CD8-positive, alpha-beta memory T cell (primary cell): ENCODE measurements at places on chromosomes 11 and 22.

- no peak overlapping the region for H3K4me3 ChIP-seq
- DNase-seq, result no peak
- no peaks in the 10 kb centered on the region for H3K36me3 ChIP-seq
- no peak overlapping the region for H3K27ac ChIP-seq
These were observed 23.9 kb upstream of the TCF20 start for GRCh38 chr22:42294034-42294985.

DNA sequence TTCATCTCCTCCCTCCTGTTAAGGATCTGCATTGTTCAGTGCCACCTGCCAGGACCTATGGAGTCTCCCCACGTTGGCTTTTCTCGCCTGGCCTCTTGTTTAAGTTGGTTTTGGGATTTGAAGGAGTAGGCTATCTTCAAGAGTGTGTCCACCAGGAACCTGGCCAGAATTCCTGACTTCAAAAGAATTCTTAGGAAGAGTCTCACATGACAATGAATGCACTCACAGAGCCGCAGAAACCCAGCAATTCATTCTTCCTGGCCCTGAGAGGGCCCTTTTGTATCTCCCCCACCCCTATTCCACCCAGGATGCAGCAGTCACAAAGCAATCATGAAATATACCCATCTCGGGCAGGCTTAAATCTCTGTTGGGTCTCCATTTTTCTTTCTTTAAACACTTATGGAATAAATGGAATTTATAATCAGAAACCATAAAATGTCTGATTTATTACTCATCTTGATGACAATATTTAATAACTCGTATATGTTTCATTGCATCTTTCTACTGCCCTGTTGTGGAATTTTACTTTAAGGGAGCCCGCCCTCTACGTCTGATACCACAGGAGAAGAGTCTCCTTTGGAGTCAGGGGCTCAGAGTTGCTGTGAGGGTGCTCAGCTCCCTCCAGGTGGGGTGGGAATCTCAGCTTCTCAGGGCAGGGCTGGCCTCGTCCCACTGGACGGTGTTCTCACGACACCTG is 507.0 kb downstream of the NTM start:
- H3K4me3 ChIP-seq, result no peak overlapping the region
- no peak overlapping the region for H3K27ac ChIP-seq
- H3K4me1 ChIP-seq, result no peaks in the 10 kb centered on the region
- no peaks in the 10 kb centered on the region for H3K36me3 ChIP-seq

DNA sequence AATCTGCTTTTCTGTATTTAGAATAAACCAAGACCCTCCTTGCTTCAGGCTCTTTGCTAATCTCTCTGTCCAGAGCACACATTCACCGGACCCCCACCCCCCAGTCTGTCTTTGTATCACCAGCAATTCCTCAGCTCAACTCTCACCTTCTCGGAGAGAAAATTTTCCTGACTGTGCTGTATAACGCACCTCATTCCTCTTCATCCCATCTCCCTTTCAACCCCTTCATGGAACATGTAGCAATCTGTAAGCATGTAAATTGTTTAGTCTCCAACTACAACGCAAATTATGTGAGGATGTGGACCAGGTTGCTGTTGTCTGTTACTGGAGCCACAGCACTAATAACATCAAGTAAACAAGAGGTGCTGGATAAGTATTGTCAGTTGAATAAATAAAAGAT is 349.8 kb downstream of the DCDC1 start:
- H3K4me3 ChIP-seq, result no peak overlapping the region
- no peaks in the 10 kb centered on the region for H3K4me1 ChIP-seq
- no peaks in the 10 kb centered on the region for H3K36me3 ChIP-seq
- H3K27me3 ChIP-seq, result no peaks in the 10 kb centered on the region

- peaks cover 29% of the 10 kb centered on the region for H3K27me3 ChIP-seq
- H3K27ac ChIP-seq, result no peak within 1 kb of the TSS
- no peak within 1 kb of the TSS for H3K4me3 ChIP-seq
- H3K36me3 ChIP-seq, result no peaks in the 10 kb centered on the region
- no peak for DNase-seq
These were observed at the start of gene SLC17A6 for GRCh38 chr11:22337596-22338485. TSS of gene SLC17A6 (plus strand) at chr11:22338381. CDS start at chr11:22338534, 153 bp downstream.

DNA sequence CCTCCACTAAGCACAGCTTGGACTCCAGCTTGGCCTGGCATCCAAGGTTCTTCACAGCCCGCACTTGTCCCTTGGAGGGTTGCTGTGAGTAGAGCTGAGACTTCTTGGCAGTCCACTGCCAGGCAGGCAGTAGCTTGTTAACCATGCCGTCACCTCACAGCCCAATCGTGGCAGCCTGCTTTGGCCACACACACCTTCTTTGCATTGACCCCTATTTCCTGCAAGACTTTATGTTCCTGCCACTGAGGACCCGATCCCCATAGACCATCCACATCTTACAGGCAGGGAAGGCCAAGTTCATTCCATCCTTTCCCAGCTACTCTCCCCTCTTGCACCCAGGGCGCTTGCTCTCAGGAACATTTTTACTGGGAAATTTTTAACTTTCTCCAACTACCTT is 2.5 kb upstream of the PYGM start:
- H3K4me3 ChIP-seq, result no peak overlapping the region
- H3K27ac ChIP-seq, result no peak overlapping the region
- peak; percentile 42 for DNase-seq
- no peaks in the 10 kb centered on the region for H3K27me3 ChIP-seq
- H3K36me3 ChIP-seq, result peaks cover 18% of the 10 kb centered on the region
- peaks cover 76% of the 10 kb centered on the region for H3K4me1 ChIP-seq

DNA sequence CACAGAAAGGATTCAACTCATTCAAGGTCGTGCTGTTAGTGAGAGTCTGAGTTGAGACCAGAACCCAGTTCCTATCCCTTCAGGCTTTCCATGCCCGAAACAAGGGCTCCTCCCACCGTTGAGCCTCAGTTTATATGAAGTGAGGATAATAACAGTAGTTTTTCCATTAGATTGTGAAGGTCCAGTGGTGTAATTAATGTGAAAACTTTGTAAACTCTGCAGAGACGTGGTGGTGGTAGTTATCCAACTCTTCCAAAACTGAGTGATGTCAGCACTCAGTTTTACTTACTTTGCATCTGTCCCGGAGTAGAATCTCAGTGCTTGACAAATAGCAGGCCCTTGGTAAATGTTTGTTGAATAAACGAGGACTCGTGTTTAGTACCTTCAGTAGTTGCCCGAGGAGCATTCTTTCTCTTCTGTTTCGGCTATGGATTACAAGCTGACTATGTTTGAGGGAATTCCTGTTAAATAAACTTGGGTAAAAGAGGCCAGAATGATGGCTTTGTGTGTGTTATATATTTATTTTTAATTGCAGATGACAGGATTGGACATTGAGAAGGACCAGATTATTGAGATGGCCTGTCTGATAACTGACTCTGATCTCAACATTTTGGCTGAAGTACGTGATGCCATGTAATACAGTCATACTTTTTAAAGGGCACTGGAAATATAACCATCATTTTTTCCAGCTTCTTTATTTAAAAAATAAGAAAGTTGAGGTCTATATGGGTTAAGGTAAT is 1.0 kb downstream of the REXO2 start:
- H3K27ac ChIP-seq, result peak overlapping the region; percentile 73
- H3K36me3 ChIP-seq, result peaks cover 7% of the 10 kb centered on the region
- no peak for DNase-seq
- no peaks in the 10 kb centered on the region for H3K27me3 ChIP-seq
- peak overlapping the region; percentile 94 for H3K4me3 ChIP-seq

- no peaks in the 10 kb centered on the region for H3K36me3 ChIP-seq
- H3K27me3 ChIP-seq, result no peaks in the 10 kb centered on the region
- no peaks in the 10 kb centered on the region for H3K4me1 ChIP-seq
- no peak for DNase-seq
These were observed 53.3 kb upstream of the PTPN5 start for GRCh38 chr11:18844753-18845367.

GRCh38 chr11:62458212-62459002 is 39.6 kb downstream of the SCGB1A1 start:
- no peak overlapping the region for H3K4me3 ChIP-seq
- DNase-seq, result no peak
- no peaks in the 10 kb centered on the region for H3K36me3 ChIP-seq
- peak overlapping the region; percentile 29 for H3K27ac ChIP-seq
- H3K27me3 ChIP-seq, result no peaks in the 10 kb centered on the region

GRCh38 chr11:133506023-133506422 is 26.3 kb downstream of the OPCML start:
- DNase-seq, result no peak
- H3K4me3 ChIP-seq, result no peak overlapping the region
- no peaks in the 10 kb centered on the region for H3K4me1 ChIP-seq

- no peak for DNase-seq
- H3K27ac ChIP-seq, result peak overlapping the region; percentile 96
- H3K36me3 ChIP-seq, result no peaks in the 10 kb centered on the region
These were observed 1.5 kb downstream of the HIPK3 start for GRCh38 chr11:33258631-33259205.

DNA sequence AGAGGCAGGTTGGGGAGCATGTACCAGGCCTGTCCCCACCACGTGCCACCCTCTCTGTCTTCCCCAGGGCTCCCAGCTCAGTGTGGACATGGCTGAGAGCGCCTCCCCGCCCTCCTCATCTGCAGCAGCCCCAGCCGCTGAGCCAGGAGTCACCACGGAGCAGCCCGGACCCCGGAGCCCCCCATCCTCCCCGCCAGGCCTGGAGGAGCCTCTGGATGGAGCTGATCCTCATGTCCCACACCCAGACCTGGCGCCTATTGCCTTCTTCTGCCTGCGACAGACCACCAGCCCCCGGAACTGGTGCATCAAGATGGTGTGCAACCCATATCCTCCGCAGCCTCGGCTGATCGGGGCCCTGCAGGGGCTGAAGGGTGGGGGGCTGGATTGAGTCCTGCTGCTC is at the start of gene CACNA1I:
Gene CACNA1I (plus strand): TSS at position 89 of the 400 bp plus-strand sequence. CDS start 0 bp downstream, at position 89.
- no peaks in the 10 kb centered on the region for H3K27me3 ChIP-seq
- DNase-seq, result no peak
- H3K4me1 ChIP-seq, result peaks cover 16% of the 10 kb centered on the region
- no peak within 1 kb of the TSS for H3K27ac ChIP-seq
- no peaks in the 10 kb centered on the region for H3K36me3 ChIP-seq

- H3K27ac ChIP-seq, result no peak overlapping the region
- H3K4me1 ChIP-seq, result no peaks in the 10 kb centered on the region
- no peaks in the 10 kb centered on the region for H3K27me3 ChIP-seq
- no peak overlapping the region for H3K4me3 ChIP-seq
- H3K36me3 ChIP-seq, result no peaks in the 10 kb centered on the region
These were observed 71.4 kb downstream of the GLYATL1 start for GRCh38 chr11:59010708-59011107.
